ENCODE measurements at places on chromosomes 6 and 20. TPM values are rescaled to one million over a fixed set of nuclear protein-coding genes. Genes with fewer than 3 reads are reported as not detected.

Gene HFE
- polyA plus RNA-seq: 4.5 TPM

Gene RPS18
- polyA plus RNA-seq: 1,497 TPM

Gene LHFPL5
- not detected for polyA plus RNA-seq

Gene KIF25
- not detected for polyA plus RNA-seq

Gene CAP2
- 13.5 TPM for polyA plus RNA-seq

Gene CRIP3
- 1.5 TPM for polyA plus RNA-seq

Gene POM121L2
- polyA plus RNA-seq: not detected

Gene GPX5
- polyA plus RNA-seq: not detected

Gene OR2W1
- polyA plus RNA-seq: not detected

Gene KHDRBS2
- polyA plus RNA-seq: 5.9 TPM

Gene ALDH8A1
- 5.3 TPM for polyA plus RNA-seq

Gene PPT2
- polyA plus RNA-seq: 34.3 TPM

Gene FAM83C
- not detected for polyA plus RNA-seq

Gene SRMS
- polyA plus RNA-seq: not detected

Gene BANF2
- not detected for polyA plus RNA-seq

Gene MAP7
- 14.4 TPM for polyA plus RNA-seq

Gene PRND
- polyA plus RNA-seq: 0.34 TPM

Gene DPPA5
- not detected for polyA plus RNA-seq

Gene PLCB1
- polyA plus RNA-seq: 6.7 TPM

Gene C6orf58
- not detected for polyA plus RNA-seq

Gene ADGRB3
- polyA plus RNA-seq: 0.83 TPM

Gene GHRH
- polyA plus RNA-seq: not detected

Gene TRAPPC3L
- polyA plus RNA-seq: not detected

Gene DDAH2
- polyA plus RNA-seq: 137 TPM

Gene CNBD2
- not detected for polyA plus RNA-seq

Gene SSTR4
- polyA plus RNA-seq: not detected

Gene BACH2
- 3.5 TPM for polyA plus RNA-seq

Gene HSPA1L
- polyA plus RNA-seq: 1.0 TPM

Gene ELOVL4
- 7.0 TPM for polyA plus RNA-seq

Gene CNR1
- 1.1 TPM for polyA plus RNA-seq

Gene SLC35D3
- not detected for polyA plus RNA-seq

Gene CDH26
- 0.96 TPM for polyA plus RNA-seq

Gene WFDC10B
- polyA plus RNA-seq: 0.62 TPM

Gene LRP11
- 28.1 TPM for polyA plus RNA-seq

Gene AIF1
- 12.8 TPM for polyA plus RNA-seq

Gene TSBP1
- not detected for polyA plus RNA-seq

Gene CNKSR3
- polyA plus RNA-seq: 27.4 TPM

Gene FOXQ1
- 25.9 TPM for polyA plus RNA-seq

Gene ADAM33
- 54.8 TPM for polyA plus RNA-seq

Gene WFDC12
- polyA plus RNA-seq: not detected

Gene MOCS1
- polyA plus RNA-seq: 14.5 TPM

Gene ARFGEF3
- 1.1 TPM for polyA plus RNA-seq

Gene RGS17
- polyA plus RNA-seq: 0.27 TPM

Gene EFCAB8
- polyA plus RNA-seq: not detected

Gene RBPJL
- not detected for polyA plus RNA-seq

Gene PTK6
- polyA plus RNA-seq: 0.06 TPM

Gene RNF144B
- polyA plus RNA-seq: 0.37 TPM

Gene EYA2
- 2.0 TPM for polyA plus RNA-seq

Gene C6orf15
- not detected for polyA plus RNA-seq

Gene HRH3
- not detected for polyA plus RNA-seq

Data from hepatocyte (in vitro differentiated cells).